Activated CD8-positive, alpha-beta memory T cell treated with anti-CD3 and anti-CD28 coated beads for 48 hours (primary cell): ENCODE measurements at places on chromosomes 13 and 19.

DNA sequence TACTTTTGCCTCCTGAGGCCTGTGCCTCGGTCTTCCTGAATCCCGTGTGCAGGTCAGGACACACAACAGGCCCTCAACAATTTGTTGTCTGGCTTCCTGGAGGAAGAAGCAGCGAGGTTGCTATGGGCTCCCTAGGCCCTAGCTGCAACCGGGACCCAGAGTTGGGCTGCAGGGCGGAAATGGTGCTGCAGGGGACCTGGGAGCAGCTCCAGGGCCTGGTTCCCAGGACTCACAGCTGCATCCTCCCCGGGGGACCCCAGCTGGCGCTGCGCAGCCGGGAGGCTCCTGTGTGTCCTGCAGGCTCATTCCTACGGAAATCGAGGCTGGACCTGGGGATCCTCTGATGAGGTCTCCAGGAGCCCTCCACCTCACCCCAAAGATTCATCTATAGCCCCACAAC lies 999 bp upstream of the TNFAIP8L1 start:
- DNase-seq, result no peak

DNA sequence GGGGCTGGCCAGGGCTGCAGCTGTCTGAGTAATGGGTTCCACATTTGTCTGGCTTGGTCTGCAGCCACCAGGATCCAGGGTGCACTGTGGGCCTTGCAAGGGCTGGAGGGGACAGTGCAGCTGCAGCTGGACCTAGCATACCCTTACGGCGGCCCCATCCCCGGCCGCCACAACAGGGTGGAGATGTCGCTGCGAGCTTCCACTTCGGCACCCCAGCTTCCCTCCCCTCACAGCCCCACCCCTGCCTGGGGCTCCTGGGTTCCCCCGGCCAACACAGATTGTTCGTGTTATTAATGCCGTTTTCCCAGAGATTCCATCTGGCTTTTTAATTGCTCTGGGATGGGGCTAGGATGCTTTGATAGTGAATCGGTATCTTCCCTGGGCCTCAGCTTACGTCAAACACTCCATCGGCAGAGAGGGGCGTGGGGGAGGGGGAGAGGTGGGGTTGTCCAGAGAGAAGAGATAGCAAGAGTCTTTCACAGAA lies 5.8 kb downstream of the CEBPA start:
- no peak for DNase-seq

DNA sequence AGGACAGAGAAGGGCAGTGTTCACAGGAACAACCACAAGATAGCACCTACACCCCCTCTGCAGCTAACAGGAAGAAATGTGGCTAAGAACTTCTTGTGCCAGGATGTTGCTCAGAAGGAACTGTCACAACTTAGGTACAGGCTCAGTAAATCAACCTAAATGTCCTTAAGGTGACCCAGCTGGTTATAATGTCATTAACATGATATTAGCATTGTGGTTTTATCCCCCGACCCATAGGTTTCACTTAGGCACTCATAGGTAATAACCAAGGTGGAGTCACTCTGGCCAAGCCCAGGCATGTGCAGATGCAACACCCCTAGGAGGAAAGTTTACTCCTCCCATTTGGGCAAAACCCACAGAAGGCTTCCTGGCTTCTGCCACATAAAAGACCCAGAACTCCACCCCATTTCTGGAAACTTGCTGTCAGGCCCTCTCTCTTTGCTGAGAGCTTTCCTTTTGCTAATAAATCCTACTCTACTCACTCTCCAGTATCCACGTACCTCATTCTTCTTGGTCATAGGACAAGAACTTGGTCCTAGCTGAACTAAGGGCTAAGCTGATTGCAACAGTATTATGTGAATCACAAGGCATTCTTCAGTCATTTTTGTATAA lies 951.3 kb downstream of the SLITRK5 start:
- DNase-seq, result no peak

GRCh38 chr19:55355213-55355821 lies 798 bp upstream of the COX6B2 start:
- DNase-seq, result no peak

- peak; percentile 49 for DNase-seq
Measured at GRCh38 chr13:34941835-34942731, at the start of gene NBEA. TSS of gene NBEA (plus strand) at chr13:34942270. CDS start at chr13:34942821, 551 bp downstream.

DNA sequence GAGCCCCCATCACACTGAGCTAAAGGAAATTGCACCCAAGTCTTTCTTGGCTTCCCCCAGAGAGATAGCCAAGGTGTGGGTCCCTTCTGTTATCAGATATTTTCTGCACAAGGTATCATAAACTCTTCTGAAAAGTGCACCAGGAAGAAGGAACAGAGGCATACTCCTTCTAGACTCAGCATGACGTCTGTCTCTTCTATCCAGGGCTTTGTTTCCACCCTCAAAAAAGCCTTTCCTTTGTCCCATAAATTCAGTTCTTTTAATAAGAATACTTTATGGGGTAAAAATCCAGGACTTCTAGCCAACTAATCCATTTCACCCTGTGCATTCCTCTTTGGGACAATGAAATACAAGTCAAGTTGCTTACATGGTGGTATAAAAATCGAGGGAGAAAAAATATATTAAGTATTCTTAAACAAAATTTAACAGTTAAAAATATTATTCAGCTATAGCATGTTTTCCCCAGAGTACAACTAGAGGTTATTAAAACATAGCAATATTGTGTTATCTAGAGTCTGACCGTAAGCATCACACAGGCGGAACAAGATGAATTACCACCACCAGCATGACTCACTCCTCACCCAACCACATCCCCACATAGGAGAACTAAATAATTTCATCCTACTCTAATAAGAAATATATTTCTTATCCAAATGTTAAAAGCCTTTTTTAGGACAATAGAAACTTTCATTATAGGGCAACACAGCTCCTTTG lies 79.9 kb upstream of the GPC6 start:
- no peak for DNase-seq

- no peak for DNase-seq
Measured at GRCh38 chr19:33868788-33869412, 72.2 kb downstream of the KCTD15 start.

DNA sequence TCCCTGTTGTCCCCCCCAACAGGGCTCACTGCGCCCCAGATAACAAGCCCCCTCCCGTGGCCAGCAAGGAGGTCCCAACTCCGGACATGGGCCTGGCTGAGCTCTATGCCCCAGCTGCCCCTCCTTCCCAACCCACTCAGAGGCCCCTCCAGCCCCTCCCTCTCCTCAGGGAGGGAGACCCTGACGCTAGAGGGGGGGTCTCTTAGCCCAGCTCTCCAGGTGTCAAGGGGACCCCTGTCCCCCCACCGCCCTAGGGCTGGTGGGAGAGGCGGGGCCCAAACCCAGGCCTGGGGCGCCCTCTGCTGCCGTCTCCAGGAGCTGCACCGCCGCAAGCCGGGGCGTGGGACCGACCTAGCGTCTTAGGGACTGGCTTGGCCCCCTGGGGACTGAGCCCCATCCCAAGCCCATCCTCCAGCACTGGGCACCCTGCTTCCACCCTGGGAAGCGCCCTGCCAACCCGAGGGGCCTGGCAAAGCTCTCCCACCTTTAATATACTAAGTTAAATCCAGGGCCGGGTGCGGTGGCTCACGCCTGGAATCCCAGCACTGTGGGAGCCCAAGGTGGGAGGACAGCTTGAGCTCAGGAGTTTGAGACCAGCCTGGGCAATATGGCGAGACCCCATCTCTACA lies 1.4 kb downstream of the GRIN3B start:
- DNase-seq, result peak; percentile 47

DNA sequence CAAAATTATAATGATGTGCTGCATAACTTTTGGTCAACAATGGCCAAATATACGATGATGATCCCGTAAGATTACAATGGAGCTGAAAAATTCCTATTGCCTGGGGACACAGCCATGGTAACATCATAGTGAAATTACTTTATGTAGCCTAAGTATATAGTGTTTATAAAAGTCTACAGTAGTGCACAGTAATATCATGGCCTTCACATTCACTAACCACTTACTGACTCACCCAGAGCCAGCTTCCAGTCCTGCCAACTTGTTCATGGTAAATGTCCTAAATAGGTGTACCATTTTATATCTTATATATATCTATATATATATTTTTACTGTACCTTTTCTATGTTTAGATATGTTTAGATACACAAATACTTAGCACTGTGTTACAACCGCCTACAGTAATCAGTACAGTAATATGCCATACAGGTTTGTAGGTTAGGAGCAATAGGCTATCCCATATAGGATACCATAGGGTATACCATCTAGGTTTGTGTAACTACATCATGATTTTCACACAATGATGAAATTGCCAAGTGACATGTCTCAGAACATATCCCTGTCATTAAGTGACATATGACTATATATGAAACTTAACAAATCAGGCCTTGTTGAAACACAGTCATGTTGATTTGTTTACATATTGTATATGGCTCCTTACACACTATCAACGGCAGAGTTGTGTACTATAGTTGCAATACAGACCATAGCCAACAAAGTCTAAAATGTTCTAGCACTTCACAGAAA lies 23.7 kb downstream of the DIS3 start:
- DNase-seq, result no peak

DNA sequence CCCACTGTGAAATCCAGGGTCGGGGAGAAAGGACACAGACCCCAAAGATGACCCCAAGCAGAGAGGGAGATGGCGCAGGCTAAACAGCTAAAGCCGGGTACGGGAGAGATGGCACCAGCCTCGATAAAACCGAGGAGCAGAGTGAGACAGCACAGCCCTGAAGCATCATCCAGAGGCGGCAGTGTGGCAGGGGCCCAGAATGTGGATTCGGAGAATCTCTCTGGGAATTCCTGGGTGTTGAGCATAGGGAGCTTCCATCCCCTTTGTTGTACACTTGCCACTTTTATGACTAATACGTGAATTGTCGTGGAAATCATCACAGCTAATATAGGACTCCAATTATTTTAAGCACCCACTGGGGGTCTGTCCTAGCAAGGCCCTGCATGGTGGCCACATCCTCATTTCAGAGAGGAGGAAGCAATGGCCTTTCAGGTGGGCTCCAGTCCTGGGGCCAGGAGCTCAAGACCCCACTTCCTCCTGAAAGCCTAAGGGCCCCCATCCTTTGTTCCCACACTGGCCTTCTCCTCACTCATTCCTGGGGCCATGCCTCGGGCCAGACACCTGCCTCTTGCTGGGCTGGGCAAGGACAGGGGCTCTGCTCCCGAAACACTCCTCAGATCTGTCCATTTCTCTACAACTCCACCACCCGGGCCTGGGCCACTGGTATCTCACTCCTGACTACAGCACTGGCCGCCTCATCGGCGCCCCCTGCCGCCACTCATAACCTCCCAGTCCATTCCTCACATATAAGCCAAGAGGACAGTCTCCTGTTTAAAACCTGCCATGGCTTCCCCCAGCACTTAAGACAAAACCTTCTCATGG lies 29.3 kb upstream of the ATP1A3 start:
- DNase-seq, result no peak

- no peak for DNase-seq
Measured at GRCh38 chr13:60931858-60932546, 483.6 kb downstream of the PCDH20 start.

DNA sequence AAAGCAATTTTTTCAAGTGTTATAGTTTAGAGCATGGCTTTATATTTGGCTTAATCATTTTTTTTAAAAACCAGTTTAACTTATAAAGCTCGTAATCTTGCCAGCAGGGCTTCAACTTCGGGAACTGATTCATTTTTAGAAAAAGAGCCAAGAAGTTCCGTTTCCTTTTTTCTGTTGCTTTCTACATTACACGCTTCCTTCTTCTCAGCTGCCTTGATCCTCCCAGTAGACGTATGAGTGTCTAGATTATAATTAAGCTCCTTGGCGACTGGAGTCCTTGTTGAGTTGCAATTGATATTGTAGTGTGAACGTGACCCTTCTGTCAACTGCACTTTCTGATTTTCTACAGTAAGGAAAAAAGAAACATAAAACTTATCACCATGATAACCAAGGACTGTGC lies 497.2 kb downstream of the DIAPH3 start:
- no peak for DNase-seq

DNA sequence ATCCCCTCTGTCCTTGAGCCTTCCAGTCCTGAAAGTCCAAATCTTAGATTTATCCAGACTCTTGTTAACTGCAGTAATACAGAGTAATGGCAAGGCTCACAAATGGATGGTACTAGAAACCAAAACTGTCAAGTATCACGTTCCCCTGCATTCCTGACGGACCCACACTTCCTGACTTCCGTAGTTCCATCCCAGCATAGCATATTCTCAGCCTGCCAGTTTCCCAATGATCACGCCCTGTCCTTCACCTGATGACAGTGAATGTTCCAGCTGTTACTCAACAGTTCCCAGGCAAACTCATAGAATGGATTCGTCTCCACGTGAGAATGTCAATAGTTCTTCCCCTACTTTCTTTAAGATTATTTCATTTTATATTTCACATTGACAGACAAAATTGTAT lies 33.6 kb downstream of the SLC7A1 start:
- no peak for DNase-seq
